Substantia nigra (tissue), 51 donors: ENCODE measurements at places on chromosomes 6 and 20.

DNA sequence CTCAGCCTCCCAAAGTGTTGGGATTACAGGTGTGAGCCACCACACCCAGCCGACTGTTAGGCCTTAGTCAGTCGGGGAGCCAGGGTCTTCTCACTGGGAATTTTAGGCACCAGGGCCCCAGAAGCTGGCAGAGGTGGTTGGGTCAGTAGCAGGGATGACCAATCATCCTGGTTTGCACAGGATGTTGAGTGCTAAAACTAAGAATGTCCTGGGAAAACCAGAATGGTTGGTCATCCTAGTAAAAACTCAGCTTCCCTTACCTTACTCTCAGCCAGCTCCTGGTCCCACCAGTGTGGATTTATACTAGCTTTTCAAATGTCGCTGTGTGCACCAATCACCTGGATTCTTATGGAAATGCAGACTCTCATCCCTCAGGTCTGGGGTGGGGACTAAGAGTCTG, 31.8 kb downstream of the KCNG1 start:
- no peak for DNase-seq

- DNase-seq, result no peak
Observed at GRCh38 chr20:23586735-23587525, 18.6 kb upstream of the CST9L start.

- DNase-seq, result no peak
Observed at GRCh38 chr20:18276821-18277220, 11.5 kb upstream of the ZNF133 start.

DNA sequence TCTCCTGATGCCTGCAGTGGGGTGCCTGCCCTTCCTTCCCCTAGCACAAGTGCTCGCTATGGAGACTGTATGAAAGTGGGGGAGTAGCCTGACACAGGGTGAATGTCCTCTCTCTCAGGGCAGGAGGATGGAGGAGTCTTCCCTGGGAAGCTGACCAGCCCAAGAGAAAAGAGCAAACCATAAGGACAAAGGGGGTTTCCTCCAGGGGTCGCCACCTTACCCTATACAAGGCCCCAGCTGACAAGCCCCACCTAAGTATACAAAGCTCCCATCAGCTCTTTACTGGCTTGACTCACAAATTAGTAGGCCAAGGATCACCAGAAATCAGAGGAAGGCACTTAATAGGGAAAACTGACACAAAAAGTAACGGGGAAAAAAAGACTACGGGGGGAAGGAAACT, 54.1 kb downstream of the PLAGL1 start:
- DNase-seq, result no peak

DNA sequence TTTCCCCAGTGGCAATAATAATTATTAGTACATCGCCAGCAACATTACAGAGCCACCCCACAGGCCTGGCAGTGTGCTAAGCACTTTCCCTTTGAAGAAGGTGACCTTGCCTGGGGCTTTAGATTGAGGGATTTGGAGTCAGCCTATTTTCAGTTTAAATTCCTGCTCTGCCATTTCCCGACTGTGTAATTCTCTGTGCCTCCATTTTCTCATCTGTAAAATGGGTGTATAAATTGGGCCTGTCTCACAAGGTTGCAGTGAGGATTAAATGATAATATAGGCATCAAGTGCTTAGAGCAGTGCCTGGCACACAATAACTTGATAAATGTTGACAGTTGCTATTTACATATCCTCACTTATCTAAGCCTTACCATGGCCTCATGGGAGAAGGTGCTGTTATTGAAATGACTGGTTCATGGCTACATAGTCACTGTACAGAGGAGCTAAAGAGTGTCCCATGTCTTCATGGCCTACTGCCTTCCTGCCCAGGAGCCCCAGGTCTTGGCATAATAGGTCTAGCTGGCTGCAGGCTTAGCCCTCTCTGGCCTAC, 5.1 kb upstream of the SCRT2 start:
- no peak for DNase-seq

GRCh38 chr20:25352746-25353145, 37.9 kb downstream of the ABHD12 start:
- DNase-seq, result no peak

DNA sequence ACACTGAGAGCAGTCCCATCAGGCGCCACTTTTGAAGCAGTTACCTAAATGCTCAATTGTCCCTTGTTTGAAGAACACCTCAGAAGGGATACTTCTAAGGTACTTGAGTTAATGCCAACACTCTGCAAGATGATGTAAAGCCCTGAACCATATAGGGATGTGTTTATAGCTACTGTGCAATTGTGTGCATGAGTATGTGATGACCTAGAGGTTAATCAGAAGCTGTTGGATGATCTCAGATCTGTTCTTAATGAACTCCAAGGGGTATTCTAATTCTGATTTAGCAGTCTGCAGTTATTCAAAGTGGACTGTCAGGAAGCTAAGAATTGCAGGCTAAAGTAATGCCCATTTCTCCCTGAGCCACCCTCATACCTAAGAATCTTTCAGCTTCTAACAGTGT, 158.3 kb downstream of the TMEM242 start:
- no peak for DNase-seq

DNA sequence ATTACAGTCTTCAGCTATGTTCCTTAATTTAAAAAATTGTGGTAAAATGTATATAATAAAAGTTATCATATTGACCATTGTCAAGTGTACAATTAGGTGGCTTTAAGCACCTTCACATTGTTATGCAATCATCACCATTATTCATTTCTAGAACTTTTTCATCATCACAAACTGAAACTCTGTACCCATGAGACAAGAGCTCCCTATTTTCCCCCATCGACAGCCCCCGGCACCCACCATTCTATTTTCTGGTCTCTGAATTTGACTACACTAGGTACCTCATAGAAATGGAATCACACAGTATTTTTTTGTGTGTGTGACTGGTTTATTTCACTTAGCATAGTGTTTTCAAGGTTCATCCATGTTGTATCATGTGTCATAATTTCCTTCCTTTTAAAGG, 39.7 kb upstream of the FYN start:
- DNase-seq, result no peak

DNA sequence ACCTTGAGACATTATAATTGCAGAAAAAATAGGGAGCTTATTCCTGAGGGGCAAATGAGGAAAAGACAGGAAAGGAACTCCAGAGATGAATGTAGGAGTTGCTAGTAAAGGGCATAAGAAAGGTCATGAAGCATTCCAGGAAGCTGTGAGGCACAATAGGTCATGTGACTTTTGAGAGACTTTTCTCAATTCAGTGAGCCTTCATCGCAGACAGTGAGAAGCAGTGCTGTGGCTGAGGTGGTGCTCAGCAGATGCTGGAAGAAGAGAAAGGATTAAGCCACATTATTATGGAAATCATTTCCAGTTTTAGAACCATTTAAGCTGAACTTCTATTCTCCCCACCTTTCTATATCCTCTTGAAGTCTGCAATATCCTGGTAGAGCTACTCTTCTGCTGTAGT, 4.1 kb downstream of the SPTLC3 start:
- no peak for DNase-seq

- DNase-seq, result peak; percentile 28
Observed at GRCh38 chr6:16409531-16410441, 171.4 kb downstream of the GMPR start.

- DNase-seq, result no peak
Observed at GRCh38 chr6:165227644-165228329, 81.6 kb downstream of the C6orf118 start.

GRCh38 chr6:45171380-45171779, 156.8 kb upstream of the RUNX2 start:
- DNase-seq, result no peak

DNA sequence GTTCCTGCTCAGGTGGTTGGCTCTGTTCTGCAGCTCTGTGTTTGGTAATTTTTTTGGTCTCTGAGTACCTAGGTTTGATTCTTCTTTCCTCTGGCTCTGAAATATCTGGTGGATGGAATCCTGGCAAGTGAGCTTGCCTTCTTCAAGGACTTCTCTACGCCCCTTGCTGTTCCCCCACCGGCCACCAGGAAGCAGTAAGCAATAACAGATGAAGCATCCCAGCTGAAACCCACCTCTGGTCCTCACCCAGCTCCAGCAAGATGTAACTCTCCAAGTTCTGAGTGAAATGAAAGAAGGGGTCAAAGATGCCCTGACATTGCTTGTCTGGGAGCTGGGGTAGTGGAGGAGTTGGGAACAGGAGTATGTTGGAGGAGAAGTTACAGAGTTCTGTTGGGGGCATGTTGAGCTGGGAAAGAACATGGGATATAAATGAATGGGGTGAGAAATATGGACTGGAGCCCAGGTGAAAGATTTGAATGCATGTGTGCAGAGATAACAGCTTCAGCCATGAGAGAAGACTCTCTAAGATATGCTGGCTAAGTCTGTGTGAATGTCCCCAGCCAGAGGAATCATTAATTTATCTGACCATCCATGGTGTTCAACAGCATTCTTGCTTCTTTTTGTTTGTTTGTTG, 51.3 kb upstream of the GLP1R start:
- no peak for DNase-seq

GRCh38 chr6:157859775-157860504, 36.9 kb downstream of the SNX9 start:
- no peak for DNase-seq

DNA sequence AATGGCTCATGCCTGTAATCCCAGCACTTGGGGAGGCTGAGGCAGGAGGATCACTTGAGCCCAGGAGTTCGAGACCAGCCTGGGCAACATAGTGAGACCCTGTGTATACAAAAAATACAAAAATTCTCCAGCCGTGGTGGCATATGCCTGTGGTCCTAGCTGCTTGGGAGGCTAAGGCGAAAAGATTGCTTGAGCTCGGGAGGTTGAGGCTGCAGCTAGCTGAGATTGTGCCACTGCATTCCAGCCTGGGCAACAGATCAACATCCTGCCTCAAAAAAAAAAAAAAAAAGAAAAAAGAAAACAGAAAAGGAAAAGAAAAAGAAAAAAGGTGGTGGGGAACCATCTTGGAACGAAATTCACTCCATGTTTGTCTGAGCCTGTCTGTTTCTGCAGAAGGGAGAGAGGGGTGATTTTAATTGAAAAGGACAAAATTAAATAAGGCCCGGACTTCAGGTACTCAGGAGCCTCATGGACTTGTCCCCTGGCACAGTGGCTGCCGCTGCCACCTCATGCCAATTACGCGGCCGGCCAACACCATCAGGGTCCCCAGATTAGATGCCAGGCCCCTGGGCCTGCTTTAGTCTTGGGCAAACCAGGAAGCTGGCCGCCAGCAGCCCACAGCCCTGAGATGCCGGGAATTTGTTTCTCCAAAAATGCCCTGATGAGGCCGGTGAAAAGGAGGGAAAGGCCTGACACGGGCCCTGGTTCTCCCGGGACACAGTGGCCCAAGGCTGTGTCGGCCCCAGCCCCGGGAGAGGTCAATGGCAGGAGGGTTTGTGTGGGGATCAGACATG, 37.8 kb upstream of the STX16 start:
- DNase-seq, result no peak

- no peak for DNase-seq
Observed at GRCh38 chr6:122323361-122323760, 76.1 kb upstream of the HSF2 start.

DNA sequence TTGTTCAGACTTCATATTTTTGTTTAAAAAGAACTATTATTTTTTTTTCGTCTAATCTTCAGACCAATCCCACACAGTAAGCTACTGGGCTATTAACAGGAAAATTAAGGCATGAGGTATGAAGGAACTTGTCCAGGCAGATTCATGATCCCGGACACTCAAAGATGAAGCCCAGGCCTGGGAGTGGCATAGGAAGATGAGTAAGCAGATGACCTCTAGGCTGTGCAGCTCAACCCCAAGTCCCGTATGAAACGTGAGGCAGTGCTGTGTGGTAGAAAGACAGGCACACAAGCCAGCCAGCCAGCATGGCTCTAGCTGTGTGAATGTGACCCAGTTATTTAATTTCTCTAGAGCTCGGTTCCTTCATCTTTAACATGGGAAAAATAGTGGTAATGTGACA, 231.9 kb downstream of the CLIC5 start:
- no peak for DNase-seq

- no peak for DNase-seq
Observed at GRCh38 chr20:33697129-33697528, 10.9 kb upstream of the E2F1 start.

DNA sequence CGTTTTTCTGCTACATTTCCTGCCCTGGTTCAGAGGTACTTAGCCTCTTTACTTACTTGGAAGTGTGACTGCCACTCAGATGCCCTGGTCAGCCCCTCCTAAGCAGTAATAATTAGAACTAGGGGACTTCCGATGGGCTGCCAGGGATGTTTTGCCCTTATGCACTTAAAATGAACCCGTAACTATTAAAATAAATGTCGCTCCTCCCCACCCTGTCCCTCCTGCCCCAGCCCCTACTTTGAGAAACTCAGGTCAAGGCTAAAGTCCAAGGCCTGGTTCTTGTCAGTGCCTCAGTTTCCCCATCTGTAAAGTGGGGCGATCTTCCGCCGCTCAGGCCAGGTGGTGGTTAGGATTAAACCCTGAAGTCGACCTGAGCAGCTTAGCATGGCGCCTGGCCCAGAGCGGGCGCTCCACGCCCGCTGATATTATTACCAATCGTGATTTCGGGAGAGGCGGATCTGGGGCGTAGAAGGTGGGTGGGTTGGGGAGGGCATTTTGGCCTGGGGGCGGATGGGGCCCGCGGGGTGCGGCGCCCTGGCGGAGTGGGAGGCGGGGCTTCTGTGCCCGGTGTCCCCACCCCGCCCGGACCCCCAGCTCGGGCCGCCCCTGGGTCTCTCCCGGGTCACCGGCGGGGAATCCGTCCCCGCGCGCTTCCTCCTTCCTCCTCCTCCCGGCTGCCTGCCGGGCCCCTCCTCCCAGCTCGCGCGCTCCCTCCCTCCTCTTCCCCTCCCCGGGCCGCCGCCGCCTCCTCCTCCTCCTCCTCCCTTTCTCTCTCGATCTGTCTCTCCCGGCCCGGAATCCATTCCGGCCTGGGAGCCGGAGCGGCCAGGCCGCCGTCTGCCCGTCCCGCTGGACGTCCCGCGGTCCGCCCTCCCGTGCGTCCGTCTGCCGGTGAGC, at the start of gene SRC:
Gene SRC (plus strand): TSS at position 802 of the 897 bp plus-strand sequence. CDS start 38,014 bp downstream, outside the sequence.
- peak; percentile 49 for DNase-seq

DNA sequence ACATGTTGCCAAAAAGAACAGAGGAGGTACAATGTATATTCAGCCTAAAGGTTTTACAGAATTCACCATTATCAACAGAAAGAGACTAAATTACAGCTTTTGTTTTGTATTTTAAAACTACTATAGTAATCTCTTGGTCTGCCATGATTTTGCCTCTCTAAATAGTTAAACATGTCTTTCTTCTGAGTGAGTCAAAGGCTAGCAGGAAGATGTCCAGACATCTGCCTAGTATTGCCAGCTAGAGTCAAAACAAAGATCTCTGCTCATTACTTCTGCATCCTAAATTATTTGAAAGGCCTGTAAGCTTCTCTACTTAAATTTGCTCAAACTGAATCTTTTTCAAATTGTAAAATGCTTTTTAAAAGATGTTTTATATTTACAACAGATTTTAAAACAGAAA, 8.8 kb downstream of the ASF1A start:
- no peak for DNase-seq

GRCh38 chr6:43296780-43297497, 1.1 kb upstream of the SLC22A7 start:
- no peak for DNase-seq

DNA sequence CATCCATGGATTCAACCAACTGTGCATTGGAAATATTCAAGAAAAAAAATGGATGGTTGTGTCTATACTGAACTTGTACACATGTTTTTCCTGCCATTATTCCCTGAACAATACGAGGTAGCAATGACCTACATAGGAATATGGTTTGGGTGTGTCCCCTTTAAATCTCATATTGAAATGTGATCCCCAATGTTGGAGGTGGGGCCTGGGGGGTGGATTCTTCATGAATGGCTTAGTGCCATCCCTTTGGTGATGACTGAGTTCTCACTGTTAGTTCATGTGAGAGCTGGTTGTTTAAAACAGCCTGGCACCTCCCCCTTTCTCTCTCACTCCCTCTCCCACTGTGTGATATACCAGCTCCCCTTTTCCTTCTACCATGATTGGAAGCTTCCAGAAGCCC, 139.8 kb upstream of the BACH2 start:
- DNase-seq, result no peak

GRCh38 chr6:89084954-89085353, 4.4 kb downstream of the PNRC1 start:
- DNase-seq, result no peak
